Thyroid gland (tissue), 4 donors: ENCODE measurements at places on chromosomes 12 and 14. TPM values are rescaled to one million over a fixed set of nuclear protein-coding genes. Genes with fewer than 3 reads are reported as not detected.

The OTX2 gene
- not detected for total RNA-seq

The CMAS gene
- total RNA-seq: 24.1 TPM

The VRTN gene
- total RNA-seq: not detected

The SLC2A3 gene
- 9.2 TPM for total RNA-seq

The TAS2R42 gene
- total RNA-seq: not detected

The PTPRQ gene
- 12.5 TPM for total RNA-seq

The SERPINA12 gene
- total RNA-seq: not detected

The ZDHHC22 gene
- not detected for total RNA-seq

The ZFC3H1 gene
- total RNA-seq: 45.2 TPM

The LHX5 gene
- total RNA-seq: not detected

The POU6F1 gene
- total RNA-seq: 16.6 TPM

The OR4E2 gene
- not detected for total RNA-seq

The TEX22 gene
- not detected for total RNA-seq

The STAT6 gene
- 88.3 TPM for total RNA-seq

The HSPB8 gene
- 73.9 TPM for total RNA-seq

The LMO3 gene
- total RNA-seq: 132 TPM
